Non-pigmented ciliary epithelial cell (primary cell): ENCODE measurements at places on chromosomes 1 and 21.

DNA sequence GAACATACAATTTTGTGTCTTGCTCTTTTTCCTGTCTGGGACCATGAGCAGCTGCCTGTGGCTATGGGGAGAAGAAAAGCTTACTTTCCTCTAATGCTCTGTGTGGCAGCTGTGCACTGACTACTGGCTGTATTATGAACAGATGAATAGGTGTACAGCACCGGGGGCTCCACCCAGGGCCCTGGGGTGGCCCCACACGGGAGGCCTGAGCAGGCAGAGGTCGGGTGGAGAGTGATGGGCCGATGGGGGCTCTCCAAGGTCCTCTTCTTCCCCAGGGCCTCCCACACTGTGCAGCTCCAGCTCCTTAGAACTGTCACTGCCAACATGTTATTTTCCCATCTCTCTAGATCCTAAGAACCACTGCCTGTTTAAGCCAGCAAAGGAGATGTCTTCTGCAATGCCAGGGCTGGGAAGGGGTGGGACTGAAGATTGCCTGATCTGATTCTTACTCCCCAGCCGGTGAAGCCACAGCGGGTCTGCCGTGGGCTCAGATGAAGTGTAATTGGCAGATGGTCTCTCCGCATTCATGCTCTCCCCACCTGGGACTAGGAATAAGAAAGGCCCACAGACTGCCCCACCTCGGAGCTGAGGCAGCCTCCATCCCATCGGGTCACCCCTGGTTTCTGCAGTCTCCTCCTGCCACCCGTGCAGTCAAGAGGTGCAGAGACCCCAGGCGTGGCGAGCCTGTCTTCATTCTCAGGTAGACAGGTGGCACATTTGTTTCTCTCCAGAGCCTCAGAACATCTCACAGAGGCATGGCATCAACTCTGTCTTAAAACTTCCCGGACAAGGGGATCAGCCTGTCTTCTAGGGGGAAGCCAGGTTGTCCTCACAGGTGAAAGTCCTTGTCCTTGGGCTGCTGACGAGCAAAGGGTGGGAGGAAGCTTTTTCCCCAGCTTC lies 186.5 kb upstream of the GALNT2 start:
- DNase-seq: no peak

- DNase-seq: no peak
These were observed 6.8 kb downstream of the UQCRH start for GRCh38 chr1:46310321-46310720.

DNA sequence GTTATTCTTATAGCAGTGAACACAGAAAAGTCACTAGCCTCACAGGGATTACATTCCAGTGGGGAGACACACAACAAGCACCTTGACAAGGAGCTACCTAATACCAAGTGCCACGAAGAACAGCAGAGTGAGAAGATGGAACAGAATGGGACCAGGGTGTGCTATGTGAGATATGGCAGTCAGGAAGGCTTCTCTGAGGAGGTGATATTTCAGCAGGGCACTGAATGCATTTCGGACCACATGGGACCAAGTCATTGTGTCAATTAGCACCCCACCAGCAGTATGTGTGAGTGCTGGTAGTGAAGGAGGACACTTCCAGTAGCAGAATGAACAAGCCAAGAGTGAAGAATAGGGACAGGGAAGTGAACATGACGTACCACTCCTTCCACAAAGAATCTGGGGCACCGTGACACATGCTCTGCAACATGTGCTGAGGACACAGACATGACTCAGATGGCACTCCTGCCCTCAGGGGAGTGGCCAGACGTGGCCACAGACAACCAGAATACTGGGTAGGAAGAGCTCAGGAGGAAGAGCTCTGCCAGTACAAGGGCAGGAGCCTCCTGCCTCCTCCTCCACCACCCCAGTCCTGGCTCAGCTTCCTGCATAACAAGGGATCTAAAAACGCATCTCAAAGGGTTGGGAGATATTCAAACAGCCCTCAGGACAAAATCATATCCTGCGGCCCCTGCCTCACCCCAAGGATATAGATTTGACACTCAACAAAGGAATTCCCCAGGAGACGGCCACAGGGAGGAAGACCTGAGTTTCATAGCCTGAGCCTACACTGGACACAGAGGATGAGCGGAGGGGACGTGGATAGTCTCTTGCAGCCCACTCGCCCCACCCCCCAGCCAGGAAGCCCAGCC lies 102.5 kb downstream of the TRABD2B start:
- no peak for DNase-seq

- DNase-seq: no peak
These were observed 57.6 kb upstream of the IFNLR1 start for GRCh38 chr1:24244519-24245268.

DNA sequence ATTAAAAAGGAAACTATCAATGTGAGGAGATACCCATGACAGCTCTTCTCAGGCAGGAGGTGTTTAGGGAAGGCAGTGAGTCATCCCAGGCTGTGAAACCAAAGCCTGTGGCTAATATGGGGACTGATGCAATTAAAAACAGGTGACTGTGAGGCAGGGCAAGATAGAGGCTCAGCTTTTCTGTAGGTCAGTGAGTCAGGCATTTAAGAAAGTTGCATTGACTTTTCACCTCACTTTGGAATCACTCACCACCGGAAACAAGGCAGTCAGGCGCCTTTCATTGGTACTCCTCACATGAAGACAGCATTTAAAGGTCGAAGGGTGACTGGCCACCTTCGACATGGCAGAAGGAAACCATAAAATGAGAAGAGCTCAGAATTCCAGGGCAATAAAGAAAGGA lies 54.5 kb downstream of the PAPPA2 start:
- DNase-seq: peak; percentile 26

DNA sequence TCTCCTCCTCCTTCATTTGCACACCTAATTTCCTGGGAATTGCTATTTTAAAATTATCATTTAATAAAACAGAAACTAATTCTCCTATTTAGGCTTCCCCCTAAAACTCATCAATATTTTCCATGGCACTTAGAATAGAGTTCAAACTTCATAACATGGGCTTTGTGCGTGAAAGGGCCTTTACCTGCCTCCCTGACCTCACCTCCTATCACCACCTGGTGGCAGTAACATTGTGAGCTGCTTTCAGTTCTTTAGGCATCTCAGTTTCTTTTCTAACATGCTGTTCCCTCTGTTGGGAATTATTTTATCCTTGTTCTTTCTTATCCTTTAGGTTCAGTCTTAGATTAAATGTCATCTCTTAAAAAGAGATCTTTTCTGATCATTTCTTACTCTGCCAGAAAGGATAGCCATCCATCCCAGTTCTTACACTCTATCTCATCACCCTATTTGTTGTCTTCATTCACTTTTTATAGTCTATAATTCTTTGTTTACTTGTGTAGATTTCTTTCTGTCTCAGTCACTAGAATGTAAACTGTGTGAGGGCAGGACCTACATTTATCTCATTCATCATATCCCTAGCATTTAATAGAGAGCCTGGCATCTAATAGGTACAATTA lies 133.8 kb upstream of the KIAA1614 start:
- DNase-seq: no peak

DNA sequence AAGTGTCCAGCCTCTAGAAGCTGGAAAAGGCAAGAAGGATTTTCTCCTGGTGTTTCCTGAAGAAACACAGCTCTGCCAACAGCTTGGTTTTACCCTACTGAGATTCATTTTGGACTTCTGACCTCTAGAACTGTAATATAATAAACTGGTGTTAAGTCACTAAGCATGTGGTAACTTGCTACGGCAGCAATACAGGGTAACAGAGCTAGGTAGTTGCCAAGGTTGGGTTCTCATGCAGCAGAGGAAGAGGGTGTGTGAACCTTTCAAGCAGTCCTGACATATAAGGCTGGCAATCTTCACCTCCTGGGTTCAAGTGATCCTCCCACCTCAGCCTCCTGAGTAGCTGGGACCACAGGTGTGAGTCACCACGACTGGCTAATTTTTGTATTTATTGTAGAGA lies 36.0 kb downstream of the GNG4 start:
- DNase-seq: no peak

DNA sequence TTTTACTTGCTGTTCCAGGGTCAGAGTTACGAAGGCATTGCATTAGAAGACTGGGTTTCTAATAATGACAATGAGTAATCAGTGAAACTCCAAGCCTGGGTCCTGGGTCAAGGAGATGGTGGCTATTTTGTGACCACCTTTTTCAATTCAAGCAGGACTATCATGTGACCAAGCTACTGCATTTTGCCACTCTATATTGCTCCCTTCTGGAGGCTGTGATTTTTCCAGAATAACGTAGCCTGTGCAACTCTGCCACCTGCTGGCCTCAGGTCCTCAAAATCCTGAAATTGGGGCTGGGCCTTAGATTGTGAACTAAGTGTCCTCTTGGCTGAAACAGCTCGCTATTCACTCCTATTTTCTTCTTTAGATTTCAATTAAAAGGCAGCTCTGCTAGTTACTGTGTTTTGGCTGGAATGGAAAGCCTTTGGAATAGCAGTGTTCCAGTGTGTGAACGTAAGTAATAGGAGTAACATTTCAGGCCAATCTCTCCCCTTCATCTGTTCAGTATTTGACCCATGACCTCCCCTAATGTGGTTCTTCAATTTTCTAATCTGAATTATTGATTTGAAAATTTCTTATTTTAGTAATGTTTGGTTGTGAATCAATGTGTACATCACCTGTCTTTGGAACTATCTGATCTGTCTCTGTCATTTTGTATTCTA lies 52.9 kb upstream of the CD46 start:
- peak; percentile 14 for DNase-seq

DNA sequence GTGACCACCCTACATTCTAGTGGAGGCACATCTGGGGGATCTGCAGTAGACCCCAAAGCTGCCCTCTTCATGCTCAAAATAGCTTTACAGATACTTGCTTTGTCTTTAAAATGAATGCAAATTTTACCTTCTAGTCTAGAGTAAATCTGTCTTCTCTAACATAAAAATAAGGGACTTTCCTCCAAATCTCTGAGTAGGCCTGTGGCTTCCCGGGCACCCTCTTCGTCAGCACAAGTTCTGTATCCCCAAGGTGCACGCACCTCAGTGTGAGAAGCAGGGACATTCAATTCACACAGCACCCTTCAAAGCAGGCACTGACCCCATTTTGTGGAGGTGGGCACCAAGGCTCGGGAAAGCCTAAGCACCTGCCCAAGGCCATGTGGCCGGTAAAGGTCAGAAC lies 19.0 kb downstream of the MEF2D start:
- DNase-seq: no peak

DNA sequence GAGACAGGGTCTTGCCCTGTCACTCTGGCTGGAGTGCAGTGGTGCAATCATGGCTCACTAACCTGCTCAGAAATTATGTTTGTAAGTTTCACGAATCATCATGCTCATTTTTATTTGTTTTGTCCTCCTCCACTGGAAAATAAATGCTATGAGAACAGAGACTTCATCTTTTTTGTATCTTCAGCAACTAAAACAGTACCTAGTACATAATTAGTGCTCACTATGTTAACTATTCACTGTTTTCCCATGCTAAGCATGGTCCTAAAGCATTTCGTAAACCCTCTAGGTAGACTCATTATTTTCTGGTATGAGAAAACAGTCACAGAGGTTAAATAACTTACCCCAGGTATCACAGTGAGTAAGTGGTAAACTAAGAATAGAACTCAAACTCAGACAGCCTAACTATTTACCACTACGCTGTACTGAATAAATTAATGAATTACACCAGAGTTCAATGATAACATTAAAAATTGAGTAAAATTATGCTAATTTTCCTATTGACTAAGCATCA lies 118.4 kb downstream of the RERE start:
- no peak for DNase-seq

- DNase-seq: no peak
These were observed 4.7 kb upstream of the SLC1A7 start for GRCh38 chr1:53147174-53147573.

DNA sequence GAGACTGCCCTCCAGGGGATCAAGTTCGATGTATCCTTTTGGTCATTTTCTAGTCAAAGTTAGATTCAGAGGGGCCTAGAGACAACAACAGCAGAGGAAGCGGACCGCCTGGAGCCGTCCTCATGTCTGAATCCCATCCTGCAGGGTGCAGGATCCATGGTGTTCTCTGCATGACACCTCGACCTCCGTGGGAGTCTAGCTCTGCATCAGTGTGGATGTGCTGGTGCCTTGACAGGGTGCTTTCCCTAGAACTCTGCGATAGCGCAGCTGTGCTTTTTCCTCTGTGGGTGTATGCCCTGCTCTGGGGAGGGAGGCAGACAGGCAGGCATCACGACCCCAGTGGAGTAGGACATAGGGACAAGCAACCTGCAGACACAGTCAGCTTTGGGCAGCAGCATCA lies 48.2 kb upstream of the A3GALT2 start:
- DNase-seq: no peak

- DNase-seq: no peak
These were observed 27.5 kb upstream of the FNBP1L start for GRCh38 chr1:93420400-93420799.
